ENCODE measurements at places on chromosomes 11 and 22. TPM values are rescaled to one million over a fixed set of nuclear protein-coding genes. Genes with fewer than 3 reads are reported as not detected.

GRCh38 chr11:66287889-66288670 lies 863 bp downstream of the YIF1A start:
- DNase-seq = no peak

DNA sequence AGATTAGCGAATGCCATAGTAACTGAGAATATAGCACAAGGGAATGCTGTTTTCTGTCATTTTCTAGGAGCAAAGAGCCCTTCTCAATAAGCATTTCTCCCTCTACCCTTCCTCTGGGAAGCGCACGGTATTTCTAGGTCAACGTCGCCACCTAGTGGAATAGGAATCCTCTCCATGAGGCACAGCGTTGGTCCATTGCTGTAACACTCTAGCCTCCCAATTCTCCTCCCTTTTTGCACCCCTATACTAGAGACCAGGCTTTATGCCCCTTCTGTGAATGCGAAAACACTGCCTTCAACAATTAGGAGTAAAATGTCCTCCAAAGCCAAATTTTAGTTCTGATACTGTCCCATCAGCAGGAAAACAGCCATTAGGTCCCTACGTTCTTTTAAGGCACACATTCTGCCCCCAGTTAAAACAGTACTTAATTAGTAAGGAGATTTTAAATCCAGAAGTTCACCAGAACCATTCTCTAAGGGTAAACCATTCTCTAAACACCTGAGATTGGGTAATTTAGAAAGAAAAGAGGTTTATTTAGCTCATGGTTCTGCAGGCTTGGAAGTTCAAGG lies 12.8 kb upstream of the HYLS1 start:
- DNase-seq = no peak

GRCh38 chr11:13082588-13082987 lies 73.5 kb downstream of the RASSF10 start:
- no peak for DNase-seq

DNA sequence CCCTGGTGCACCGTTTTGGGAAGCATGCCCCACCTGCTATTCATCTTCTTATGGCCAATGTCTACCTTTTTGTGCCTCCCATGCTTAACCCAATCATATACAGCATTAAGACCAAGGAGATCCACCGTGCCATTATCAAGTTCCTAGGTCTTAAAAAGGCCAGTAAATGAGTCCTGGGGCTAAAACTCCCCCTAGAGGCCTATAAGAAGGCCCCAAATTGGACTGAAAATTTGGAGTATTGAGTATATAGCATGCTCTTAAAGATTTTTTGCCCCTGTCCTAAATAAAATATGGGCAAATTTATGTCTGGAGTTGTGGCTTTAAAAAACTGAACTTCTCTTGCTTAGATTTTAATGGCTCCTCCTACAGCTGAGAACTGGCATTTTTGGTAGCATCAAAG lies 6.6 kb downstream of the OR51M1 start:
- no peak for DNase-seq

The SCGB2A2 gene
- not detected for total RNA-seq

- DNase-seq = no peak
These were observed 24.2 kb downstream of the MUC5AC start for GRCh38 chr11:1181853-1182535.

The FZD4 gene
- 32.5 TPM for total RNA-seq

DNA sequence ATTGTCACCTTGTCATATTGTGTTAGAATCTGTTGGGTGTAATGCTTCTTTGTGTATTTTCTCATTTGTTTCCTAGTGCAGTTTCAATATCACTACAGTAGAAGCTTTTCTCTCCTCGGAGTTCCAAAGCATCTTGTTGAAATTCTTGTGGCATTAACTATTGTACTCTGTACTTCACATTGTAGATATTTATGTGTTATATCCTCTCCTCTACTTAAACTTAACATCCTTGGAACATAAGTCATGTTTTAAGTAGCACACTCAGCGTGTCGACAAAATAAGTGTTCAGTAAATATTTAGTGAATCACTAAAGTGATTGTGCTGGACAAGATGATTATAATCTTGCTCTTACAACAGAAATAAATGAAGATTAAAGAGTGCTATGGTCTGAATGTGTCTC lies 201.7 kb downstream of the ARHGAP42 start:
- no peak for DNase-seq

The MYO18B gene
- 119 TPM for total RNA-seq

DNA sequence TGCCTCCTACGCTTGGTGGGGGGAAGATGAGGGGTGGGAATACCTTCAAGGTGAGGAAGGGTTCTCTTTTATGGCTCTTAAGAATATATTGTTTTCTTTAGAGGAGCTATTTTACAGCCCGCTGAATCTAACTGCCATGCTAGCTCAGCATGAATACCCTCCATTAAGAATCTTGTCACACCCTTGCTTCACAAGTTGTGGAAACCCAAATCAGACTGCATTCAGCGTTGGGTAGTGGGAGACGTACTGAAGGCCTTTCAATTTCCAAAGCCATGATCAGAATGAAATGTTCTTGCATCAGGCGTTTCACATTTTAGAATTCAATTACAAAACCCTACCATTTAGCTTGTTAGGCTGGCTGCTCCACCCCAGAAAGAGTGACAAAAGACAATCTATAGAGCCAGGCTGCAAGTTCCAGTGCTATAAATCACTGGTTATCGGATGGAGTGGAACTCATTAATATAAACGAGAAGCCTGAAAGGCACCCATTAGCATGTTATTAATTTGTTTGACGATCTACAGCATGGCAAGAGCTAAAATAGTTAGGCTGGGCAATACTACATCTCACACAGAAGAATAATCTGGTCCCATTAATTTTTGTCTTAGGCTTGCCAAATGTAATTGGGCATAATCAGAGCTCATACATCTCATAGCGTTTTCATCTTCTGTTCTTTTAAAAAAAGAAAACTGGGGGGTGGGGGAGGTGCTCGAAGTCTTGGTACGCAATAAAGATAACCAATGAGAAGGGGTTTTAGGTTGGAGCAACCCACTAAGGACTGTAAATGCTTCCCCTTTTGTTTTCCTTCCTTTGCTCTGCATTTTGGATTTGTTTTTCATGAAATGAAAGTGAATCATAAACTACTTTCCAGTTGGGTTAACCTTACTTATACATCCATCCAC lies 57.5 kb downstream of the ABTB2 start:
- no peak for DNase-seq

DNA sequence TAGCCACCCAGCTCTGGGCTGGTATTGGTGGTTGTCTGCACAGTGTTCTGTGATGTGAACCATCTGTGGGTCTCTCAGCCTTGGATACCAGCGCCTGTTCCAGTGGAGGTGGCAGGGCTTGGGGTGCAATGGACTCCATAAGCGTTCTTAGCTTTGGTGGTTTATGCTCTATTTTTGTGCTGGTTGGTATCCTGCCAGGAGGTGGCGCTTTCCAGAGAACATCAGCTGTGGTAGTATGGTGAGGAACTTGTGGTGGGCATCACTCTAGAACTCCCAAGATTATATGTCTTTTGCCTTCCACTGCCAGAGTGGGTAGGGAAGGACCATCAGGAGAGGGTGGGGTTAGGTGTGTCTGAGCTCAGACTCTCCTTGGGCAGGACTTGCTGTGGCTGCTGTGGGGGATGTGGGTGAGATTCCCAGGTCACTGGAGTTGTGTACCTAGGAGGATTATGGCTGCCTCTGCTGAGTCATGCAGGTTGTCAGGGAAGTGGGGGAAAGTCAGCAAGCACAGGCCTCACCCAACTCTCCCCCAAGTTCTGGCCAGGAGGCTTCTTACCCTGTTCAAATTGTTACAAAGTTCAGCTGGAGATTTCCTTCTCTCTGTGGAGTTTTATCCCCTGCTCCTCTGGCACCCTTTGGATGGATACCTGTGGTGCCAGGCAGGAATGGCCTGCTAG lies 47.2 kb downstream of the MRGPRX2 start:
- DNase-seq = no peak

DNA sequence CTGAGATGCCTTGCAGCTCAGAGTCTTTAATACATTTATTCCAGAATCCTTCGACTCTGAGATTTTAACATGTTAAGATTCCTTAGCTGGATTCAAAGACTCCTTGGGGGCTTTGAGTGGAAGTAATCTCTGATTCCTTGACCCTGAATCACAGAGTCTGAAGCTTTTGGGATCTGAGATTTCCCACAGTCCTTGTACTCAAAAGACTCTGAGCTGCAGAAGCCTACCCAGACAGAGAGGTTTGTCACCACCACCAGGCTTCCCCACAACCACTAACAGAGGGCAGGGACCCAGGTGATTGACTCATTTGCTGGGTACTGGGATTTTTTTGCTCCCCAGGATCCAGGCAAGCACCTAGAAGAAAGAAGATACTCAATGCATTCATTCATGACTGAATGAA lies 1.4 kb upstream of the SERPINH1 start:
- DNase-seq = no peak

- no peak for DNase-seq
These were observed at the start of gene ANO9 for GRCh38 chr11:441418-442274. Gene ANO9, minus strand, starts transcription at chr11:442011. Its CDS starts 85 bp downstream, at chr11:441926.

GRCh38 chr22:25751174-25751581 lies 9.2 kb downstream of the MYO18B start:
- DNase-seq = no peak

DNA sequence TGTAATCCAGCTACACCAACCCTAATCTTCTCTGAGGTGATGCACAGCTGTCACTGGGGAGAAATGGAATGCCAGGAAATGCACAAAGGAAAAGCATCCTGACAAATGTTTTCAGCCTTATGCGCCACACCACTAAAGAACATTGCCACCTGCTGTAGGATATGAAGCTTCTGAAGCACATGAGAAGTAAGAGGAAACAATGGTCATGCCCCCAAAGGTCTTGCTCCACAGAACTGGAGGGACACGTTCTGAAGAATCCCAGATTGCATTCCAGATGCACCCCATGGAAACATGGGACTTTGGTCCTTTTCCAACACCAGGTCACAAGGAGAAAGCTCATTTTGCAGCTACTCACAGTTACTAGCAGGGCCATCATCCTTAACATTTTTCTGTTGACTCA lies 48.7 kb upstream of the ZBED5 start:
- DNase-seq = no peak

The TEAD1 gene
- 99.8 TPM for total RNA-seq

The CDC45 gene
- not detected for total RNA-seq

The INPP5J gene
- 26.3 TPM for total RNA-seq
